ENCODE measurements at places on chromosomes 1 and 21. TPM values are rescaled to one million over a fixed set of nuclear protein-coding genes. Genes with fewer than 3 reads are reported as not detected.

The CD101 gene
- not detected for total RNA-seq

The P3R3URF gene
- total RNA-seq = not detected

The PLEKHO1 gene
- total RNA-seq = 40.4 TPM

GRCh38 chr1:9689011-9689706 lies 37.6 kb downstream of the PIK3CD start:
- peak; percentile 87 for DNase-seq
- H3K27me3 ChIP-seq = no peaks in the 10 kb centered on the region
- H3K4me1 ChIP-seq = peaks cover 20% of the 10 kb centered on the region

GRCh38 chr1:173878251-173878650 lies 10.1 kb downstream of the ZBTB37 start:
- H3K4me3 ChIP-seq = no peak overlapping the region
- H3K27me3 ChIP-seq = no peaks in the 10 kb centered on the region
- peaks cover 63% of the 10 kb centered on the region for H3K36me3 ChIP-seq
- DNase-seq = no peak
- H3K27ac ChIP-seq = no peak overlapping the region
- no peaks in the 10 kb centered on the region for H3K4me1 ChIP-seq

GRCh38 chr1:167474191-167474641 lies 44.1 kb downstream of the CD247 start:
- H3K4me3 ChIP-seq = no peak overlapping the region
- no peak for DNase-seq
- H3K36me3 ChIP-seq = no peaks in the 10 kb centered on the region
- no peaks in the 10 kb centered on the region for H3K4me1 ChIP-seq

DNA sequence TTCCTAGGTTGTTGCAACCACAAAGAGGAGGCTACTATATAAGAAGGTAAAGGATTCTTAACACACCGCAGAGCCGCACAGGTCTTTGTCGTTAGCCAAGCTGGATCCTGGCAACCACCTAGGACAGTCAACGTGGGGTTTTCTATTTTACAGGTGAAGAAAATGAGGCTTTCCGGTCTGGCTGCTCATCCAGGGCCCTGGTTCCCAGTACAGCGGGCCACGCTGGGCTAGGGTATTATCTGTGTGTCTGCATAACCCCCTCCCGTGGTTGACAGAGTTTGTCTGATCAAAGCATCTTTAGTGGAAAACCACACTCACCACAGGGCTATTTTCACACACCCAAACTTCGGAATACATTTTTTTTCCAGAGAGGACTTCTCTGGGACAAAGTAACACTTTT lies 39.0 kb upstream of the PDE9A start:
- H3K27ac ChIP-seq = no peak overlapping the region
- no peak overlapping the region for H3K4me3 ChIP-seq
- DNase-seq = no peak
- no peaks in the 10 kb centered on the region for H3K36me3 ChIP-seq
- H3K27me3 ChIP-seq = no peaks in the 10 kb centered on the region

DNA sequence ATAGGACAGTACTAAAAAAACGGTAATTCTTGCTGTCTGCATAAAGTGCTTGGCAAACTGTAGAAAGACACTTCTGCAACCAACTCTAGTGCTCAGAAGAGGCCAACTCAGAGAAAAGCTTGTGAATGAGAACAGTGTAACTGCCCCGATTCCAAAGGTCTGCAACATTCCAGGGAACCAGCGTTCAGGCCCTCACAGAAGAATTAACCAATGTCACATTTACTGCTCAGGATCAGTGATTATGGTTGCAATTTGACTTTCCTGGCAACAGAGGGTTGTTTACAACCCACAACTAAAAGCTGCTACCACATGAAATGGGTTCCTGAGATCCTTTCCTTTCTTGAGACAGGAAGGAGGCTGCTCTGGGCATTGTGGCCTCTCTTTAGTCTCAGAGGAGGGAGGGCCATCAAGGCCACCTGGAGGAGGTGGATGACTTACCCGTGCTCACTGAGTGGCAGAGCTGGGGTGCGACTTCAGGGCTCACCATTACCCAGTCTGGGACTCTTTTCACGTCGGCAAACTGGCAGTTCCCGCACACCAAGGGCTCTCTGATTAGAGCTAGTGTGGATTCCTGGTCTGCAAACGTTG lies 15.3 kb downstream of the SRSF4 start:
- peaks cover 5% of the 10 kb centered on the region for H3K36me3 ChIP-seq
- peaks cover 48% of the 10 kb centered on the region for H3K4me1 ChIP-seq
- no peaks in the 10 kb centered on the region for H3K27me3 ChIP-seq

GRCh38 chr1:68142461-68142860 lies 89.9 kb downstream of the WLS start:
- peaks cover 28% of the 10 kb centered on the region for H3K36me3 ChIP-seq
- no peak for DNase-seq
- peaks cover 14% of the 10 kb centered on the region for H3K4me1 ChIP-seq
- H3K27ac ChIP-seq = peak overlapping the region; percentile 77
- H3K4me3 ChIP-seq = no peak overlapping the region

- H3K4me3 ChIP-seq = no peak overlapping the region
- H3K4me1 ChIP-seq = no peaks in the 10 kb centered on the region
- no peak overlapping the region for H3K27ac ChIP-seq
- H3K36me3 ChIP-seq = no peaks in the 10 kb centered on the region
These were observed 220.1 kb downstream of the SDCCAG8 start for GRCh38 chr1:243475966-243476365.

Measured in psoas muscle (tissue), 8 donors.